Renal pelvis (tissue), 12 donors: ENCODE measurements at places on chromosomes 13 and 19.

DNA sequence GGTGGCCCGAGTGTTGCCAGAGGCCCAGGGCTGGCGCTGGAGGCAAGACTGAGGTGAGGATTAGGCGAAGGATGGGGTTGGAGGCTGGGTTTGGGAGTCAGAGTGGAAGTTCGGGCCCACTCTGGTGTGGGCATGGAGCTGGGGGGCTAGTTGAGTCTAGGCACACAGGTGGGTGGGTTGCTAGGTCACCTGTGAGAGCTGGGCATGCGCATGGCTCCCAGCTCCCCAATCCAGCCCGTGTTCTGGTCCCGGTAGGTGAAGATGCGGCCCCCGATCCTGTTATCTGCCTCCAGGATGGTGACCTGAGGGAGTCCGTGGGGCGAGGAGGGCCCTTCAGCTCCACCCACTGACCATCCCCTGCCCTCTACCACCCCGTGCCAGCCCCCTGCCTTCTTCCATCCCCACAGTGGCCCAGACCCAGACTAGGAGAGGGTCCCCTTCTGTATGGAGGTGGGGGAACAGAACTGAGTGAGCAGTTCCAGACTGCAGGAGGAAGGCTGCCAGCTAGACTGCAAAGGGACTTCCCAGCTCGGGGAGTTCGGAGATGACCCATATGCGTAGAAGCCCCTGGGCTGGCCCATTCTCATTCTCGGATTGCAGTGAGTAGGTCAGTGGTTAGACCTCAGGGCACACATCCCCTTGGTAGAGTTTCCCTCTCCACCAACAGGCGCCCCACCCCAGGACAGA is 1.7 kb downstream of the IL4I1 start:
- no peak for DNase-seq

DNA sequence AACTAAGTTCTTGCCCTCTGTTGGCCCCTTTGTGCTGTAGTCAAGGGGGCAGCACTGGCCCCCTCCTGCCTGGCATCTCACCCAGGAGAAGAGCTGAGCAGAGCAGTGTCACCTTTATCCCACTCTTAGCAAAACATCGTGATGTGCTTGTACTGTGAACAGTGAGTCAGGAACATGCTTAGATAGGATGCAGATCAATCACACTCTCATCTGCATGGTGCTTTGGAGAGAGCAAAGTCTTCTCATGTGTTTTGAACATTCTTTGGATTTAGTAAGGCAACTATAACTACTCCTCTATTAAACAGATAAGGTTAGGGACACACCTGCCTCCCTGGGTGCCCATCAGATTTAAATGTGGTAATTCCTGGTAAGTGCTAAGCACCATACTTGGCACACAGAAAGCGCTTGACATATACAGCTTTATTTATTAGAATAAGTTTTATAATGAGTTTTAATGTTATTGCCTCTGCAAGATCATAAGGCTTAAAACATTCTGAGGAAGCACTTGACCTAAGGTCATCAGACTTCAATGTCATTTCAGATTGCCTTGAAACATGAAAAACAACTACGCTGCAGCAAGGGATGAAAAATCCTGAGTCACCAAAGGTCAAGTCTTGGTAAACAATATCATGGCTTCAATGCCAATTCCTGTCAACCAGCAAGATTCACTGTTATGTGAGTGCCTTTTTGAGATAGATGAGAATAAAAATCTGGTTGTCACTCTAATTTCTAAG is 82.4 kb upstream of the IRS2 start:
- no peak for DNase-seq

DNA sequence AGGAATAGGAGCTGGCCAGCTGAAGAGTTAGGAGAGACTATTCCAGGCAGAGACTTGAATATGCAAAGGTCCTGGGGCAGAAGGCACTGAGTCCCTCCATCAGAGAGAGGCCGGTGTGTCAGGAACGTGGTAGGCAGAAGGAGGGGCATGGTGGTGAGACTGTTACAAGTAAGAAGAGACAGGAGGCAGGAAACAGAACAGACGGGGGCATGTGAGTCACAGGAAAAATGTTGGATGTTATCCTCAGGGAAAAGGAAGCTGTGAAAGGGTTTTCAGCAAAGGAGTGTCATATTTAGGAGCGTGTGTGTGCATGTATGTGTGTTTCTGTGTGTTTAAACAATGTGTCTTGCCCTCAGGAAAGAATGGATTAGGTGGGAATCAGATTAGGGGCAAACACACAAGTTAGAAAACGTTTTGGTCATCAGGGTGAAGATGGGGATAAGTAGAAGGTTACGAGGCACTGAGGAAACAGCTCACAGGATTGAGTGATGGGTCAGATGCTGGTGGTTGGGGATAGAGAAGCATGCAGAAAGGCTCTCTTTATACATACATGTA is 1.1 kb downstream of the EDDM13 start:
- no peak for DNase-seq

DNA sequence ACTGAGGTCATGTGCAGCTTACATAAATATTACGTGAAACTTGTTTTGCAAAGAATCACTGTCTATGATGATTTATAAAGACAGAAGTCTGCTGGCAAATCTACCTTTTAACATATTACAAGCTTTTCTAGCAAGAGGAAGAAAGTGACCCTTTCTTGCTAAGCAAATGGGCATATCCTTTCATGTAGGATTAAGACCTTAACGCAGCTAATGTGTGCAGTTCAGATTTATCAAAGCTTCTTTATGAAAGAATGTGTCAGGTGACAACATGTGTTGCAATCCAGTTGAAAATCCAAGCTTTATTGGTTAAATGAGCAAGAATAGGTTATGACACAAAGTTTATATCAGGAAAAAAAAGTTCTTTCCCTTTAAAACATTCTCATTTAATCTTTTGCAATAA is 115.6 kb upstream of the NBEA start:
- no peak for DNase-seq

- no peak for DNase-seq
These were observed 41.6 kb downstream of the IFT88 start for GRCh38 chr13:20608438-20609020.

- no peak for DNase-seq
These were observed 5.2 kb upstream of the FBXO17 start for GRCh38 chr19:38980583-38981374.
